ENCODE measurements at places on chromosomes 2 and 18.

- no peak for DNase-seq
These were observed 69.9 kb downstream of the OSBPL6 start for GRCh38 chr2:178264211-178264610.

DNA sequence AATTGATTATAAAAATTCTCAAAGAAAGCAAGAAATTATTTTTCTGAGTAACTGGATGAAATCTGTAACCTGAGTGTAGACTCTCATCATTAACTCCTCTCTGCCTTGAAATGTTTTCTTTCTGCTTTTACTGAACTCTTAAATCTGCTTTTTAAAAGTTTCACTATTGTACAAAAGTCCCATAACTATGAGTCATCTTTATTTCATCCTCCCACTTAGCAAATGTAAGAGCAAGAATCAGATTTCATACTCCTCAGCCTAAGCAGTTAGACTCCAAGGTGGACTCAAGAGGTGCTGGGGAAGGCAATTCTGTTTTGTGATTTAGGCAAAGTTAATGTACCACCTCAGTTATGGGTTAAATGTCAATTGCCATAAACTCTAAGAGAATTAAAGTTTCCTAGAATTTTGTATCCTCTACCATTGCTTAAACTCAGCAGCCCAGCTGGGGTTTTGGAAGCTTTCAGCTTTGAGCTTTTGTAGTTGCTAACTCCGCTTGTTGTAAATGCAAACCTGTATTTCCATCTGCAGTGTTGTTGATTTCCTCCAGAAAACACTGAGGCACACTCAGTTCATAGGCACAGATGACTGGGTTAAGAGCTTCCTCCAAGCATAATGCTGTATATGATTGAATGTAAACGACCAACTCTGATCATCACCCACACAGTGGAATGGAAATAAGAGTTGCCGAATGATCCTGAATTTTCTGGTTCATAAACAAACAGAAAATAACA lies 268.8 kb downstream of the ARHGAP15 start:
- no peak for DNase-seq

- no peak for DNase-seq
These were observed 75.6 kb downstream of the TMEM247 start for GRCh38 chr2:46555011-46555410.

GRCh38 chr18:22238036-22238435 lies 68.6 kb downstream of the GATA6 start:
- DNase-seq, result no peak

DNA sequence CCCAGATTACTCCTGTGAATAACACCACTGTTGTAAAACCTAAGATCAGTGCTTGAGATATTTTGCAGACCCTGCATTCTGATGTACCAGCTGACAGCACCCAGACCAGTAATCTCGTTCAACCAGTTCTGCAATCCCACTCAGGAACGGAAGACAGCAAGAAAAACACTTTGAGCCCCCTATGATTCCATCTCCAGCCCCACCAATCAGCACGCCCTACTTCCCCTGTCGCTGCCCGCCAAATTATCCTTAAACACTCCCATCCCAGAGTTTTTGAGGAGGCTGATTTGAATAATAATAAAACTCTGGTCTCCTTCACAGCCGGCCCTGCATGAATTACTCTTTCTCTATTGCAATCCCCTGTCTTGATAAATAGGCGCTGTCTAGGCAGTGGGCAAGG lies 173.9 kb upstream of the CDH2 start:
- no peak for DNase-seq
